ENCODE measurements at places on chromosomes 2 and 18. TPM values are rescaled to one million over a fixed set of nuclear protein-coding genes. Genes with fewer than 3 reads are reported as not detected.

DNA sequence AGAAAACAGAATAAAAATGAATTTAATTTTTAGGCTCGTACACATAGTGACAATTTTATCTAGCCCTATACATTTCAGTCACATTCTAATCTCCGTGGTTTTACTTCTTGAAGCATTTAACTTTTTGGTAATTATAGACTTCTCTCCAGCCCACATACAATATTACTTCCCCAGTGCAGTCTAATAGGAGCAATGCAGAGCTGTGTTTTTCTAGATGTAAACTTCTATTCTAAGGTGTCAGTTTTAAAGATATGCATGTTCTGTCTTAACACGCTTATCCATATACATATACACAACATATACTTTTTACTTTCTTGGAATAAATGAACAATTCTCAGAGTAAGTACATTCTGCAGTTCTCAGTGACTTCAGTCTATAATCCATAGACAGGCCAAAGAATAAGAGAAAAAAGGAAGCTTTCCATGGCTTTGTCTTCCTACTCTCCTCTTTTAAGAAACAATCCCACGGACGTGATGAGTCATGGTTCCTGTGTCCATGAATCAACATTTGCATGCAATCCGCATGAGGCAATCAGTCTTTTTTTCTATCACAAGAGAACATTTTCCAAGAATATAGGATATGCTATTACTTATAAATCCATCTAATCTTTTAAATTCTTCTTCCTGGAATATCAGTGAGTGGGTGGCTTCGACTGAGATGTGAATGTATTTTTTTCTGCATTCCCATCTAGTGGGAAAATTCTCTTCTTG lies 42.8 kb downstream of the CCDC102B start:
- H3K27ac ChIP-seq = no peak overlapping the region
- DNase-seq = no peak
- H3K4me1 ChIP-seq = no peaks in the 10 kb centered on the region
- H3K4me3 ChIP-seq = no peak overlapping the region
- no peaks in the 10 kb centered on the region for H3K27me3 ChIP-seq
- H3K36me3 ChIP-seq = no peaks in the 10 kb centered on the region

CYP26B1 gene
- total RNA-seq = not detected

DNA sequence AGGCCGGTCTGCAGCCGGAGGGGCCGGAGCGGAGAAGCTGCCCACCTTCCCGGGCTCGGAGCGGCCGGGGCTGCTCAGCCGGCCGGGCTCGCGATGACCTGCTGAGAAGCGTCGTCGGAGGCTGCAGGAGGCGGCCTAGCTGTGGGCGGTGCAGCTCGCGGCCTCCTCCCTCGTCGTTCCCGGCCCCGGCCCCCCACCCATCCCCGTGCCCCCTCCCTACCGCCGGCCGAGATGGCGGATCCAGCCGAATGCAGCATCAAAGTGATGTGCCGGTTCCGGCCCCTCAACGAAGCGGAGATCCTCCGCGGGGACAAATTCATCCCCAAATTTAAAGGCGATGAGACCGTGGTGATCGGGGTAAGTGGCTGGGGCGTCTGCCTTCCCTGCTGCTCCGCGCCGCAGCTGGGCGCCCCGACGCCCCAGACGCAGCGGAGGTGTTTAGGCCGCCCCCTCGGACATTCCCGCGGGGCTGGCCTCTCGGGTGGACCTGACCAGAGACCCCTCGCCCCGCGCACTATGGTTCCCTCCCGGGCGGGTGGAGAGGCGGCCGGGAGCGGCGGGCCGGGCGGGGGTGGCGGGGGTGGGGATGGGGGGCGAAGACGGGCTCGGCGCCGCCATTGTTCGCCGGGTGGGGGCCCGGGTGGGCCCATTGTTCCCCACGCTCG lies 492 bp downstream of the KIF5C start:
- peaks cover 3% of the 10 kb centered on the region for H3K36me3 ChIP-seq
- peak; percentile 27 for DNase-seq
- peaks cover 21% of the 10 kb centered on the region for H3K4me1 ChIP-seq
- no peak overlapping the region for H3K27ac ChIP-seq

GRCh38 chr18:3037423-3037915 lies 24.5 kb upstream of the LPIN2 start:
- peak overlapping the region; percentile 14 for H3K27ac ChIP-seq
- H3K27me3 ChIP-seq = no peaks in the 10 kb centered on the region
- no peak overlapping the region for H3K4me3 ChIP-seq
- H3K4me1 ChIP-seq = peaks cover 30% of the 10 kb centered on the region
- no peaks in the 10 kb centered on the region for H3K36me3 ChIP-seq

- H3K27me3 ChIP-seq = no peaks in the 10 kb centered on the region
- H3K4me1 ChIP-seq = no peaks in the 10 kb centered on the region
- DNase-seq = no peak
- H3K4me3 ChIP-seq = no peak overlapping the region
These were observed 264.5 kb upstream of the LRP1B start for GRCh38 chr2:142395291-142395690.

- H3K36me3 ChIP-seq = no peaks in the 10 kb centered on the region
- H3K27ac ChIP-seq = peak overlapping the region; percentile 79
- H3K27me3 ChIP-seq = peaks cover 15% of the 10 kb centered on the region
- peaks cover 40% of the 10 kb centered on the region for H3K4me1 ChIP-seq
These were observed 1.7 kb upstream of the CTDSP1 start for GRCh38 chr2:218397820-218398436.

DNA sequence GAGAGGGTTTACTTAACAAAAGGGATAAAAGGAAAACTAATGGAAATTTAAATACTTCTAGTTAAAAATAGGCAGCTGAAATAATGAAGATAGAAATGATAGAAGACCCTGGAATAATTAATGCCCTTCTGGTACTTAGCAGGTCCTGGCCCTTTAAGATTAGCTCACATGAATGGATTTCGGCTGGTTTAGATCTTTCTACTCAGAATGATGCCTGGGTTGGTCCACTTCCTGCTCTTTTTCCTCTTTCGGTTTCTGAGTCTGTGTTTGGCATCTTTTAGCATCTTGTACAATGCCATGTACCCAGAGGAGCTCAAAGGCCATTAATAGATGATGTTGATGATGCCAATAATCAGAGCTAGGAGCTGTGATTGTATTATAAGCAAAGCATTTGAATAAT lies 290.5 kb downstream of the CLIP4 start:
- no peak for DNase-seq
- H3K36me3 ChIP-seq = no peaks in the 10 kb centered on the region
- peaks cover 10% of the 10 kb centered on the region for H3K27me3 ChIP-seq
- H3K4me3 ChIP-seq = no peak overlapping the region

DNA sequence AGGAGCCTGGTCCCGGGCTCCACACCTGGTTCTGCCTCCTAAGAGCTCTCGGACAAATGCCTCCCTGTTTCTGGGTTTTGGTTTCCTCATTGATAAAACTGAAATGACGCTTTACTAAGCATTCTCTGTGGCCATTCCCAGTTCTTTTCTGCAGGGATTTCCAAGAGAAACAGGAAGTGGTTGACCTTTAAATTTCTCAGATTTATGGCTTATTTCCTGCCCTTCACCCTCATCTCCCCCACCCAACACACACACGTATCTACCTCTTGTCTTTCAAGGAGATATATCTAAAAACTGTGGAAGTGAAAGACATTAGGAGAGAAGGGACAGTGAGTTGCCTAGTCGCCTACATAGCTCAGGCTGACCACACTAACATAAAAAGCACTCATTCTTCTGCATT lies 53.0 kb downstream of the PIEZO2 start:
- H3K36me3 ChIP-seq = no peaks in the 10 kb centered on the region
- H3K27me3 ChIP-seq = no peaks in the 10 kb centered on the region
- H3K4me1 ChIP-seq = no peaks in the 10 kb centered on the region
- no peak for DNase-seq
- H3K4me3 ChIP-seq = no peak overlapping the region
- H3K27ac ChIP-seq = no peak overlapping the region

GRCh38 chr2:164717000-164717803 lies 95.9 kb upstream of the GRB14 start:
- no peaks in the 10 kb centered on the region for H3K4me1 ChIP-seq
- no peak overlapping the region for H3K27ac ChIP-seq
- no peak overlapping the region for H3K4me3 ChIP-seq
- no peak for DNase-seq

SCN7A gene
- total RNA-seq = not detected

- no peak overlapping the region for H3K4me3 ChIP-seq
- no peaks in the 10 kb centered on the region for H3K27me3 ChIP-seq
- no peak overlapping the region for H3K27ac ChIP-seq
- peaks cover 2% of the 10 kb centered on the region for H3K36me3 ChIP-seq
These were observed 115.8 kb upstream of the NPAS2 start for GRCh38 chr2:100704156-100704555.

- no peaks in the 10 kb centered on the region for H3K36me3 ChIP-seq
- no peaks in the 10 kb centered on the region for H3K27me3 ChIP-seq
- H3K4me3 ChIP-seq = no peak overlapping the region
- DNase-seq = no peak
- no peak overlapping the region for H3K27ac ChIP-seq
- H3K4me1 ChIP-seq = no peaks in the 10 kb centered on the region
These were observed 204.0 kb downstream of the MGAT5 start for GRCh38 chr2:134457765-134458472.

GPR45 gene
- total RNA-seq = not detected

DNA sequence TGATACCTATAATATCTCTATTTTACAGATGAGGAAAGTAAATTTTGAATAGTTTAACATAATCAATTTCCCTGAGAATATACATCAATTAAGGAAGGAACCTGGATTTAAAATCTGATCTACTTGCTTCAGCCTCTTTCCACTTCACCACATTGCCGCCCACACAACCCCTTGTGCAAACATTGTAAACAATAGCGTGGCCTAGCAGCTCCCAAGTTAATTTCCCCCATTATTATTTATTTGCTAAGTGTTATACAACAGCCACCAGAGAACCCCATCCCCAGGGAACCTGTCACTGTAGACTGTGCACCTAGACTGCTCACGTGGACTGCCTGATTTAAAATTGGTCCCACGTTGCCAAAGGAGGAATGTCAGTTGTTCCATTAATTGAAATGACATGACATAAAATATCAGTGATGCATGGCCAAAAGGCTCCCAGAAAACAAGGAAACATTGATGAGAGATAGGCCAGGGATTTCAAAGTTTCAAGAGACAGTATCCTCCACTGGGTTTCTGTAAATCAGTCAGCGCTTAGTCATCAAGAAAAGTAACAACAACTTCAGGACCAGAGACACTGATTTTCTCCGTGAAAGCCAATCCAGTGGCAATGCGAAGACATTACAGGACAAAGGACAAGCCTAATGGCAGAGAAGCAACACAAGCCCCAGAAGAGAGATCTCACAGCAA lies 41.3 kb downstream of the SCG2 start:
- no peaks in the 10 kb centered on the region for H3K27me3 ChIP-seq
- H3K4me3 ChIP-seq = no peak overlapping the region
- H3K36me3 ChIP-seq = no peaks in the 10 kb centered on the region
- H3K4me1 ChIP-seq = no peaks in the 10 kb centered on the region
- DNase-seq = no peak
- H3K27ac ChIP-seq = no peak overlapping the region

- no peak overlapping the region for H3K27ac ChIP-seq
- H3K4me3 ChIP-seq = no peak overlapping the region
- peaks cover 5% of the 10 kb centered on the region for H3K4me1 ChIP-seq
- H3K27me3 ChIP-seq = peaks cover 42% of the 10 kb centered on the region
These were observed 81.1 kb downstream of the UPP2 start for GRCh38 chr2:158182676-158183295.

DES gene
- not detected for total RNA-seq

GRCh38 chr2:11805024-11805423 lies 58.6 kb downstream of the LPIN1 start:
- H3K27me3 ChIP-seq = no peaks in the 10 kb centered on the region
- peaks cover 8% of the 10 kb centered on the region for H3K4me1 ChIP-seq
- H3K4me3 ChIP-seq = no peak overlapping the region

DNA sequence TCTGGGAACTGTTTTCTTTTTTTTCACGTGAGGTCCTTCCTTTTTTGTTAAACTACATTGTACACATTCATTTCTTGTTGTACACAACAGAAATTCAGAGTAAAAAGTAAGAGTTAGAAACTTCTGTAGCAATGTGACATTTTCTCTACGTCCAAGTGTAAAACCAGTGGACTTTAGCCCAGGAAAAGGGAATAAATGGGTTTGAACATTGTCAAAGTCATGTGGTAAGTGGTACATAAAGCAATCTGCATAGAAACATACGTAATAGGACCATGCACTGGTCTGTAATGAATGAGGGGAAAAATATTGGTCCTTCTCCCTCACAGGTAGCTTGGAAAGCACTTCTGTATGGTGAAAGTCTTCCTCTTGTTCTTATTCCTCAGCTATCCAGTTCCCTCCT lies 421.4 kb downstream of the SETBP1 start:
- H3K4me1 ChIP-seq = no peaks in the 10 kb centered on the region
- peaks cover 4% of the 10 kb centered on the region for H3K27me3 ChIP-seq
- no peak overlapping the region for H3K27ac ChIP-seq
- DNase-seq = no peak
- H3K4me3 ChIP-seq = no peak overlapping the region
- no peaks in the 10 kb centered on the region for H3K36me3 ChIP-seq

GRCh38 chr2:150480971-150481830 lies 6.3 kb downstream of the RND3 start:
- no peaks in the 10 kb centered on the region for H3K36me3 ChIP-seq
- no peak overlapping the region for H3K4me3 ChIP-seq
- no peaks in the 10 kb centered on the region for H3K4me1 ChIP-seq
- peaks cover 27% of the 10 kb centered on the region for H3K27me3 ChIP-seq
- DNase-seq = no peak
- H3K27ac ChIP-seq = no peak overlapping the region

GRCh38 chr2:44793322-44793870 lies 148.1 kb upstream of the SIX3 start:
- no peaks in the 10 kb centered on the region for H3K36me3 ChIP-seq
- H3K4me3 ChIP-seq = no peak overlapping the region
- H3K27me3 ChIP-seq = peaks cover 55% of the 10 kb centered on the region
- H3K27ac ChIP-seq = no peak overlapping the region

EHBP1 gene
- total RNA-seq = 28.8 TPM

- no peak overlapping the region for H3K4me3 ChIP-seq
- peak; percentile 79 for DNase-seq
- H3K27me3 ChIP-seq = no peaks in the 10 kb centered on the region
- H3K36me3 ChIP-seq = no peaks in the 10 kb centered on the region
These were observed 21.7 kb upstream of the EFHD1 start for GRCh38 chr2:232611559-232612218.

DNA sequence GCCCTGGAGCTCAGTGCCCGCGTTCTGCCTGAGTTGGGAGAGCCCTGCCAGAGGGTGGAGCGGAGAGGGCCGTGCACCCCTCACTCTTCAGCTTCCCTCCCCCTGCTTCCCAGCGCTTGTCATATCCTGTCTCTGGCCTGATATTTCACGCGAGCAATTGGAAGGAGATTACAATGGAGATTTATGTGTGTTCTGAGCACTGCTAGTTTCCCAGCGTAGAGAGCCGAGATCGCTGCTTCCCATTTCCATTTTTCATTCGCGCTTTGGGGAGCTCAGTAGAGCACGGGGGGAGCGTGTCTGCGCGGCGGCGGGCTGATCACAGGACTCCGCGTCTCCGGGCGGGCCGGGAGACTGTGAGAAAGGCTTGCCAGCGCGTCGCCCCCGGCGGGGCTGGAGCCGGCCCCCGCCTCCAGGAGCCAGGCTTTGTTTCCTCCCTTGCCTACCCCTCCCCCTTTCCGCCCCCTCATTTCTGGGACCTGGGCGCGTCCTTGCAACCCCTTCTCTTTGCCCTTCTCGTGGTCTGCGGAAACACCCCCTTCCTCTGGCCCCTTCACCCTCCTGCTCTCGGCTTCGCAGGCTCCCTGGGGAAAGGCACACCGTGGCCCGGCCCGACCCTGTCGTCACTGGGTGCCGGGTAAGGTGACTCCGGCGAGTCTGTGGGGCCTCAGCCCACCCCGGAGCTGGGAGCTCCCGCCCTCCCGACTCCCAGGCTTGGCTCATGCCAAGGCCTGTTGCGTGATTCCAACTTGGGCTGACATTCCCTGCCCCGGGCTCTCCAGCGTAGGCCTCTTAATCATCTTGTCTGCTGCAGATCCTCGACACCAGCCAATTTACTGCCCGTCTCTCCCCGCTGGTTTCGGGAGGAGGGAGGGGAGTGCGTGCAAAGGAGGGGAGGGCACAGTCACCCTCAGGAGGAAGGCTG lies 5.8 kb downstream of the DLX2 start:
- peaks cover 4% of the 10 kb centered on the region for H3K36me3 ChIP-seq
- peaks cover 78% of the 10 kb centered on the region for H3K27me3 ChIP-seq
- peak overlapping the region; percentile 87 for H3K4me3 ChIP-seq
- no peak for DNase-seq

All from activated T-cell treated with anti-CD3 and anti-CD28 coated beads, Interleukin-2, amount 50 U/mL, for 72 hours (primary cell).